ENCODE measurements at places on chromosomes 16 and 17.

DNA sequence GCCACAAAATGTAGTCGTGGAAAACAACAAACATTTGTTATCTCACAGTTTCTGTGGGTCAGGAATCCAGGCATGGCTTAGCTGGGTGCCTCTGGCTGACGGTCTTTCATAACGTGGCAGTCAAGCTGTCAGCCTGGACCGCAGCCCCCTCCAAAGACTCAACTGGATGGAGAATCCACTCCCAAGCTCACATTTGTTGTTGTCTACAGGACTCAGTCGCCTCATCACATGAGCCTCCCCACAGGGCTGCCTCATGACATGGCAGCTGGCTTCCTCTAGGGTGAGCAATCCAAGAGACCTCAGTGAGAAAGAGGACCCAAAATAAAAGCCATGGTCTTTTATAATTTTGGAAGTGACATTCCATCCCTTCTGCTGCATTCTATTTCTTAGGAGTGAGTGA, 34.7 kb upstream of the AKAP1 start:
- H3K36me3 ChIP-seq = no peaks in the 10 kb centered on the region
- DNase-seq = no peak
- no peak overlapping the region for H3K4me3 ChIP-seq
- H3K27me3 ChIP-seq = peaks cover 21% of the 10 kb centered on the region
- H3K27ac ChIP-seq = no peak overlapping the region

DNA sequence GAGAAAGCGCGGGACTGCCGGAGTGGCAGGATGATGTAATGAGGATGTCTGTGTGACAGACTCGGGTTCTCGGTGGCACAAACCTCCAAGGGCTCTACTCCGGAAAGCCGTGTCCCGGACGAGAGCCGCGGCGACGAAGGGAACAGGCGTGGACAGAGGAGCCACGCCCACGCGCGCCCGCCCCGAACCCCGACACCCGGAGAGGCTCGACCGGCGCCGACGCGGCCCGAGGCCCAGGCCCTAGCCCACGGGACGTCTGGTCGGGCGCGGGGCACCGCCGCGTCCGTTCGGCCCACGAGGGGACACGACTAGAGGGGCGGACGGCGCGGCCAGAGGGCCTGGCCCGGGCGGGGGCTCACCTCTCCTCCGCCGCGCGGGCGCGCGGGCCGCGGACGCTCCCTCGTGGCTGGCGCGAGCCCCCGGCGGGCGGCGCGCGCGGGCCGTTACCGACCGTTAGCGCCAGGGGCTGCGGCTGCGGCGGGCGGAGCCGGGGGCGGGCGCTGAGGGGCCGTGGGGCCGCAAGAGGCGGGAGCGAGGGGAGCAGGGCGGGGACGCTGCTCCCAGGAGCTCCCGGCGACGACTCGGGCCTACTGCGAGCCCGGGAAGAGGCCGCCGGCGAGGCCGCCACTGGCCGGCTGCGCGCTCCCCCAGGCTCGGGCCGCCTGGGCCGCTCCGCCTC, 2.1 kb upstream of the IRX5 start:
- peaks cover 64% of the 10 kb centered on the region for H3K27me3 ChIP-seq
- peaks cover 36% of the 10 kb centered on the region for H3K4me1 ChIP-seq
- H3K27ac ChIP-seq = no peak overlapping the region
- H3K36me3 ChIP-seq = peaks cover 4% of the 10 kb centered on the region

GRCh38 chr17:77798031-77798430, 160.5 kb upstream of the TNRC6C start:
- H3K27ac ChIP-seq = no peak overlapping the region
- peaks cover 2% of the 10 kb centered on the region for H3K4me1 ChIP-seq
- peaks cover 6% of the 10 kb centered on the region for H3K27me3 ChIP-seq
- no peaks in the 10 kb centered on the region for H3K36me3 ChIP-seq

GRCh38 chr17:44908761-44909326, 6.5 kb downstream of the GFAP start:
- H3K4me1 ChIP-seq = no peaks in the 10 kb centered on the region
- no peak overlapping the region for H3K27ac ChIP-seq
- H3K4me3 ChIP-seq = no peak overlapping the region
- no peak for DNase-seq
- H3K27me3 ChIP-seq = peaks cover 18% of the 10 kb centered on the region
- H3K36me3 ChIP-seq = no peaks in the 10 kb centered on the region

DNA sequence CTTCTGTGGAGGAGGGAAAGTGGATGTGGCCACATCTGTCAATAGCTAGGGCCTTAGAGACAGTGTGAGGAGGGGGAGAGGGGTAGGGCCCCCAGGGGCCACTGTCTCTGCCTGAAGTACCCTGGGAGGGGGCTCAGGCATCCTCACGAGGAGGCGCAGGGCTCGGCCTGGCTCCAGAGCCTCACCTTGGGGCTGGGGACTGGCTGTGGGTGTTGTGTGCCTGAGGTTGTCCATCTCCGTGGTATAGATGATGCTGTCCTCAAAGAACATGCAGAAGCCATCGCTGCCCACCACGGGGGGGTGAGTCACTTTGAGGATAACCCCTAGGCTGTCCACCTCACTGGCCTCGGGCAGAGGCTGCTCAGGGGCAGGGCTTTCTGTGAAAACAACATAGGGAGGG, 12.1 kb downstream of the PLEKHG4 start:
- H3K27me3 ChIP-seq = no peaks in the 10 kb centered on the region
- H3K4me3 ChIP-seq = no peak overlapping the region
- H3K4me1 ChIP-seq = peaks cover 11% of the 10 kb centered on the region
- no peaks in the 10 kb centered on the region for H3K36me3 ChIP-seq

DNA sequence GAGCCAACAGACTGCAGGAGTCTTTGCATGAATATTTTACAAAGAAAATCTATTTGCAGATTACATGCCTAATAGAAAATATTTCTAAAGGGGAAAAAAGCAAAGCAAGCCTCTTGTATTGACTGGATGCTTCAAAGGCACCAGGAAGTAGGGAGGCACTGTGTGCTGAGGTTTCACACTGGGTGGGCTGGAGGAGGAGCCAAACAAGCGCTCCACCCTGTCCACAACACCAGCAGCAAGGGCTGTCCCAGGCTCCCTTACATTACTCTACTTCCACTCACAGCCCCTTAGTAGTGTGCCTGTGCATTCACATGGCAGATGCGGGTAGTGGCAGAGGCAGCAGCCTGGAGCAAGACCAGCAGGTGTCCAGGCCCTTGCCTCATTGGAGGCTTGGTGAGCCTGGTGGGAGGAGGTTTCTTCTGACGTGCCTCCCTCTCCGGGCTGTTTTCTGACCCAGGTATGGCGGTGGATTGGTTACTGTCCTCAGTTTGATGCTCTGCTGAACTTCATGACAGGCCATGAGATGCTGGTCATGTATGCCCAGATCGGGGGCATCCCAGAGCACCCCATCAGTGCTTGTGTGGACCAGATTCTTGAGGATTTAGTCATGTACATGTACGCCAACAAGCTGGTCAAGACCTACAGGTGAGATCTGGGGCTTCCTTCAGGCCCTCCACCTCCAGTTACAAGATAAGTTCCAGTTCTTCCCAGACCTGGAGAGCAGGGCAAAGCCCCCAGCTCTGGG, 7.0 kb upstream of the CCNF start:
- peaks cover 1% of the 10 kb centered on the region for H3K4me1 ChIP-seq
- no peak for DNase-seq
- no peaks in the 10 kb centered on the region for H3K36me3 ChIP-seq

DNA sequence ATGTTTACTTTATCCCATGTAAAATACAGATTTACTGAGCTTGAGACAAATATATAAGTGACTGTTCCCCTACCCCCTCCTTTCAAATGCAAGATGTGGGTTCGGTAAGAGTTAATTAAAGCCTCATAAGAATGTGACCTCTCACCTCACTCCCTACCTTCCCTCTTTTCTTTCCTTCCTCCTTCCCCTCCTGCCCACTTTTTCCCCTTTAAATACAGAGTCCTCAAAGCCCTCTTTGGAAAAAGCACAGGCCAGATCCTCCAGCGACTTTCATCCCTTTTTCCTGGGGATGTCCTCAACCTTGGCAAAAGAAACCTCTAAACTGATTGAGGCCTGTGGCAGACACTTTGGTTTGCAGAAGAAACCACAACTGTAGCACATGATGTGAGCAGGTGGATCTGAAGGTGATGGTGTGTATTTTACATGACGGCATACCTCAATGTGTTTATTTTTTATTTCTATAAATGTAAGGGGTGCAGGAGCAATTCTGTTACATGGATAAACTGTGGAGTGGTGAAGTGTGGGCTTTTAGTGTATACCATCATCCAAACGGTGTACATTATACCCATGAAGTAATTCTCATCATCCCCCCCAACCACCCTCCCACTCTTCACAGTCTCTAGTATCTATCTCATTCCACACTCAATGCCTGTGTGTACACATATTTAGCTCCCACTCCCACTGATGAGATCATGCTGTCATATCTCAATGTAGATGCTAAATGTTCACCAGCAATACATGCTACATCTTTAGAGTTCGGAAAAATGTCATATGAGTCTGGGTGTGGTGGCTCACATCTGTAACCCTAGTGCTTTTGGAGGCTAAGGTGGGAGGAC, 77.7 kb downstream of the XYLT1 start:
- no peak overlapping the region for H3K4me3 ChIP-seq
- H3K27me3 ChIP-seq = no peaks in the 10 kb centered on the region
- DNase-seq = no peak
- H3K36me3 ChIP-seq = peaks cover 4% of the 10 kb centered on the region

DNA sequence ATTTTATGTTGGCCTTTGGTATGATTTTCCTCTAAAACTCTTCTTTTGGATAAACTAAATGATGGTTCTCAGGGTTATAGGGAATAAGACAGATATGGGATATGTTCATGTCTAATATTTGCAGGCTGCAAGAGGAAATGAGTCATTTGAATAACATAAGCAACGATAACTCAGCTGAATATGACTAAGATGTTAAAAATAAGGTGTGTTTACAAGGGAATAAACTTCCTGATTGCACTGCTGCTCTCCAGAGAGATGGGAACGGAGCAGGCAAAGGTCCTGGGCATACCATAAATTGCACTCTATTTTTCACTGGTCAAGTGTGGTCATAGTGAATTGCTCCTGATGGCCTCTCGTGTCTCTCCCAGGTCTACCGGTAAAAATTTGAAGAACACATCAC, 666.2 kb downstream of the TOX3 start:
- H3K36me3 ChIP-seq = no peaks in the 10 kb centered on the region
- H3K27ac ChIP-seq = no peak overlapping the region
- no peaks in the 10 kb centered on the region for H3K4me1 ChIP-seq
- no peak overlapping the region for H3K4me3 ChIP-seq
- H3K27me3 ChIP-seq = no peaks in the 10 kb centered on the region
- no peak for DNase-seq

DNA sequence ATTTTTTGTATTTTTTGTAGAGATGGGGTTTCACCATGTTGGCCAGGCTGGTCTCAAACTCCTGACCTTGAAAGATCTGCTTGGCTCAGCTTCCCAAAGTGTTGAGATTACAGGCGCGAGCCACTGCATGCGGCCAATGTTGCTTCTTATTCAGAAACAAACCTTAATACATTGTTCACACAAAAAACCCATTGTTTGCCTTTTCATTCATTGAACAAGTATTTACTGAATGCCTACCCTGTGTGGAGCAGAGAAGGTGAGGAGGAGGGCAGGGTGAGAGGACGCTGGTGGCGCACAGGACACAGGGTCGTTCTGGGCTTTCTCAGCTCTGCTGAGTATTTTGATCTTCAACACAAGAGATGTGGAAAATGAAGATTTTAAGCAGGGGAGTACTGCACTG, 8.0 kb upstream of the KRT23 start:
- no peak for DNase-seq
- peaks cover 56% of the 10 kb centered on the region for H3K27me3 ChIP-seq
- no peaks in the 10 kb centered on the region for H3K36me3 ChIP-seq
- H3K27ac ChIP-seq = no peak overlapping the region
- no peaks in the 10 kb centered on the region for H3K4me1 ChIP-seq
- H3K4me3 ChIP-seq = no peak overlapping the region

Data from activated naive CD8-positive, alpha-beta T cell treated with anti-CD3 and anti-CD28 coated beads, Interleukin-2, amount 50 U/mL, for 24 hours (primary cell).